Putamen (tissue), 1 donor: ENCODE measurements at places on chromosomes 5 and 9.

DNA sequence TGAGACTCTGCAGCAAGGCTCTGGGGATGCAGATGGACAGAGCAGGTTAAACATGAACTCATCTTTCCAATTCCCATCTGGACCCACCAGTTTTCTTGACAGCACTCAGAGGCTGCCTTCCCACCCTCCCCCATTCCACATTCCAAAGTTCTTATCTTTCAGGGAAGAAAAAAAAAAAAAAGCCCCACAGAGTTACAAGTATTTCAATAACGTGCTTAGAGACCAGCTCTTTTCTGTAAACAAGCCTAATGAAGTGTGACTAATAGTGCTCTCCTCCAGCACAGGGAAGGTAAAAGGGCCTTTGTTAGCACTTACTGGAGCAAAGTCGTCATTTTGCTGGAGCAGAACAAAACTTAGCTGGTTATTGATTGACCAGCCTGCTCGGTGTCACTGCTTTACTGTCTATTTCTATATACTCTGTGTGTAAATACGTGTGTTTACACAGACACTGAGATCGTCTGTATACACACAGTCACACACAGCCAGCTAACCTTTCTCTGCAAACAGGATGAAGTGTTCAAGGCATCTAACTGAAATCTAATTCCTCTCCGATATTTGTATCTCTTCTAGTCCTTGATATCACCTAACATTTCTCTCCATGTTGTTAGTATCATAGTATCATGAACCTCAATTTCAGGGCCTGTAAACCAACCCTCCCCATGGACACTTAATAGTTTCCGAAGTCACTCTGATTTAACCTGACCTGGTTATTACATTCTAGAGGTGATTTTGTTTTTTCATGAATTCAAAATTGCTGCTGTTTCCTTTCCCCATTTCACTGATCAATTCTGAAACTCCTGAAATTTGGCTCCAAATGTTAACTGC, 84.9 kb downstream of the ZNF608 start:
- no peak for DNase-seq

DNA sequence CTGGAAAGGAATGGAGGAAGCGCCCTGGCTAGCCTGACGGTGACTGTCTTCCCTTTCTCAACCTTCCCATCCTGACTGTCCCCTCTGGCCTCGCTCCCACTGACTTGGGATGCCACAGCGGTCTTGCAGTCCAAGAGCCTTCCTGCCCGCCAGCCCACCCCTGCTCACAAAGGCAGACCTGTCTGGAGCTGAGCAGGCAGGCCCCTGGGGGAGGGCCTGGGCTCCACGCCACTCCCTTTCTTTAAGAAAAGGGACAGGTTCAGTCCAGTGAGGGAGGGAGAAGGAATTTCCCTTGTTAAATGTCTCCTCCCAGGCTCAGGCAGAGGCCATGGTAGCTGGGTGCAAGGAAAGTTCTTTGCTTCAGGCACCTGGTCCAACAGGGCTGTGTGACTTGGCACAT, 18.1 kb downstream of the FGF1 start:
- DNase-seq, result no peak

DNA sequence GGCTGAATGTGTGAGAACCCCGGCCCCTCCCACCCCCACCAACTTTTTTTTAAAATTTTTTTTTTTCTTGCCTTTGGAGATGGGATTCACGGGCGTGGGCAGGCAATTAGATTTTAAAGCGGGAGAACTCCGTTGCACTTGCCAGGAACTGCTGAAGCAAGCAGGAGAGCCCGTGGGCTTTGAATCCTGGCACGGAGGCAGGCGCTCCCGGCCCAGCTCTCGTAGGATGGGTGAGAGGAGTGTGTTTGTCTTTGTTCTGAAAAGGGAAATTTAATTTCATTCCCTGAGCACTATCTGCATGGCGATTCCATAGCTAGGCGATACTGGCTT, 54.3 kb upstream of the BOD1 start:
- no peak for DNase-seq

- no peak for DNase-seq
Observed at GRCh38 chr5:158855510-158855909, 244.2 kb downstream of the EBF1 start.

DNA sequence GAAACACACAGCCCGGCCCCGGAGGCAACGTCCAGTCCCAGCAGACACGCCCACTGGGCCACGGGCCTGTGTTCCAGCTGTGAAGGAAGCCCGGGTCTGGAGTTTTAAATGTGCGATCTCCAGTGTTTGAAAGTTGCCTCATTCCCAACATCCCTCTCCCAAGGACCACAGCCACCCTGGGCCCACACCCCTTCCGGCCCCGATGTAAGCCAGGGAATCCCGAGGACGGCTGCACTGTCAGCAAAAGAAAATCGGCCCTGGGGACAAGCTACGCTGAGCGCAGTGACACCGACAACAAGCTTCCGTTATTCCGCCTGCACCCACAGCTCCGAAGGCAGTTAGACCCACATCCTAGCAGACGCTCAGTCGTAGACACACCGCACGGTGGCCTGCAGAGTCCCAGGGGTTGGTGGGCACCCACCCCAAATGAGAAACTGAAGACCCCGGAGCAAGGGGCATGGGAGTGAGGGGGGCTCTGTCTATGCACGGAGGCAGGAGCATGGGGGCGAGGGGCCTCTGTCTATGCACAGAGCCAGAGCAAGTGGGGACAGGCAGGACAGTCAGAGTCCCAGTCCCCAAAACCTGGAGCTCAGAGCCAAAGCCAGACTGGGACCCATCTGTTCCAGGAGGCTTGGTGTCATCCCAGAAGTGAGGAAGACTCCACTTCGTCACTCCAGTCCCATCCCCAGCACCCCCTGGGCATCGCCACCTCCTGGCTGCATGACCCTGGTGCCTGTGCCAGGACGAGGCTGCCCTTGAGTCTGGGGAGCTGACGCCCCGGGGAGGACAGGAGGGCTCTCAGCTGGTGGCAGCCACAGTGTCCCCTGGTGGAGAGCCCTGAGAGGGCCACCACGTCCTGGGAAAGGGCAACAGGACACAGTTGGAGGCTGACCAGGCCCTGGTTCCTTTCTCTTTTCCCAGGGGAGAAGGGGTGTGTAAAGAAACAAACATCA, 23.4 kb downstream of the GLT6D1 start:
- DNase-seq, result no peak

GRCh38 chr5:23721336-23721735, 213.9 kb downstream of the PRDM9 start:
- DNase-seq, result no peak
